Activated CD4-positive, CD25-positive, alpha-beta regulatory T cell treated with anti-CD3 and anti-CD28 coated beads, Interleukin-2, amount 50 U/mL, for 24 hours (primary cell): ENCODE measurements at places on chromosomes 7 and 10.

DNA sequence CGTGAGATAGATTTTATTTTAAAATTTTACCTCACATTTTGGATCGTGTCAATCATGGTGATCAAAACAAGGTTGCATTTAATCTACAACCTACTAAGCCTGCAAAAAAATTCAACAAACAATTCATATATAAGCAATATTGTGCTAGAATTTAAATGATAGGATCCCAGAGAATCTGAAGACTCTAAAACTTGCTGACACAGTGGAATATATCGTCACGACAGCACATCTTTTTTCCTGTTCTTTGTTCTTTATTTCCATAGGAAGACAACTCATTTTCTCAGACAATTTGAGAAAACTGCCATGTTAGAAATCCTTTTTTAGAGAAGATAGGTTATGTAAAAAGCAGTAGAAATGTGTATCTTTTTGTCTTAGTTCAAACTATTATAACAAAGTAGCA, 820.2 kb upstream of the CELF2 start:
- ATAC-seq, result no peak

DNA sequence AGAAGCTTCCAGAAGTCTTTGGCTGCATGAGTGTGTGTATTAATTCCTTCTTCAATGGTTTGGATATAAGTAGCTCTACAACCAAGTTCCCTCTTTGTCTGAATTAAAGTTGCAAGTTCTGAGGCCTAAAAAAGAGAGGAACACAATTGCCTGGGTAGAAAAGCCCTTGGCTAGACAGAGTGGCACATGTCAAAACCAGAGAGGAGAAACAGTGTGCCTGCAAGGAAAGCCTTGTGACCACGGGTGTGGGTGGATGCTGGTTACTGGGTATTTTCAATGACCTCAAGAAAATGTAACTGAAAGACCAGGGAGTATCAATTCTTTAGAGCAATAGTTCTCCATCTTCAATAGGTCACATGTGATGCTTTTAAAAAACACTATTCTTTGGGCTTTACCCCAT, 148.3 kb downstream of the SVIL start:
- ATAC-seq, result no peak

DNA sequence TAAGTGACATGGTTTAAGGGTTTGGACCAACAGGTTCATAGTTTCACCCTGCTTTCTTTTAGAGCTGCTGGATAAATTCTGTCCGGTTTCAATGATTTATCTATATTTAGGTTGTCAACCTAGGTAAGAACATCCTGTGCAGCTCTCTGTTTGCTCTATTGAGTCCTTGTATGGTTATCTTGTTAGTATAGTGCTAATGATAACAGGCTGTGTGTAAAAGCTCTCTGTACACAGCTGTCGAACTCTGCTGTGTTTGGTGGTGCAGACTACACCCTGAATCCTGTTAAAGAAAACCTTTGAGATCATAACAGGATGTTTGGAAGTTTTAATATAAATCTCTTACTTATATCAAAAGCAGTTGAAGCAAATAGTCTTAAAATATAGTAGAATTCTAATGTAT, 219.2 kb downstream of the SDK1 start:
- ATAC-seq, result no peak

DNA sequence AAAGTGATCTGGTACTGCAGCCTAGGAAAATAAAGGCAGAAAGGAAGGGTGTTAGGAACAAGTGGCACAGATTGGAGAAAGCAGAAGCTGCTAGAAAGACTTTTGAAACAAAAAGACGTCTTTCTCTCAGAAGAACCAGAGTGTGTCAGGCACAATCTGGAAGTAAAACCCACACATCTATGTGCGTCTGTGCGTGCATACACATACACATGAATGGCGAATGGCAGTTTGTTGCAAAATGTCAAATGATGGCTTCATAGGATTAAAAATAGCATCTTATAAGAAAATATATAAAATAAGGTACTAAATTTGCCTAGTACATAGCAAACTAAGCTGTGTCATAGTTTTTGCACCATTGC, 246.3 kb downstream of the CDK14 start:
- no peak for ATAC-seq

- no peak for ATAC-seq
These were observed 156.4 kb upstream of the KLF14 start for GRCh38 chr7:130890176-130891020.

DNA sequence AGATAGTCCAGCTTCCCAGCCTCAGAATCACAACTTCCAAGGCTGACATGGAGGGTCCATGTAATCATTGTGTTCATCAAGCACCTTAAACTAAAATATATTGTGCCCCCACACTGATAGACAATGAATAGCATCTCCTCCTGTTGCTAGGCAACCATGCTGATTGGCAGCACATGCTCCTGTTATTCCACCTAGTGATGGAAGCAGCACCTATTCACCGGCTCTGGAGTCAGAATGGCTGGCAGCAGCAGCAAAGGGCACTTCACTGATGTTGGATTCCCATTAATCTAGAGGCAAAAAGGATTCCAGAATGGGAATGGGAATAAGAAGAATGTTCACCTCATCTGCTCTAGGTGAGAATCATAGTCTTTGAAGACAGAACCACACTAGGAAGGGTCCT, 55.0 kb downstream of the RELN start:
- no peak for ATAC-seq

DNA sequence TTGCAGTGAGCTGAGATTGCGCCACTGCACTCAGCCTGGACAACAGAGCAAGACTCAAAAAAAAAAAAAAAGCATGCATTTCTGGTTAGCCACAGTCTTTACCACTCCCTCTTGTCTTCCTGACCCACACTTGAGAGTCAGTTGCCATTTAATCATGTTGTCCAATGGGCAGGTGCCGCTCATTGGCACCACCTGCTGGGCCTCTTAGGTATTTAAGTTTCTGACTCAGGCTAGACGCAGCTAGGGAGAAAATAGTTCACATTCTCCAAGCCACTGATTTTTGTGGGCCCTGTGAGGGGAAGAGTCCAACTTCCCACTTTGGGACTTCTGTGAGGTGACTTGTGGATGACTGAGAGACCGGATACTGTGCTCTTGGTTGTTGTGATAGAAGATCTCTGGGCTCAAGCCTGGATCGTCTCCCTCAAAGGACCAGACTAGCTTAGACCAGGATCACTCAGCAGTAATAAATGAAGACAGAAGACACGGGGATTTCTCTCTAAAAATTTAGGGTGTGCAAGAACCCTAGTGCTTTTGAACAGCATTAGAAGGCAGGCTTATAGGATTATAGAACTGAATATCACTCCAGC, 26.8 kb upstream of the SORCS3 start:
- ATAC-seq, result no peak

DNA sequence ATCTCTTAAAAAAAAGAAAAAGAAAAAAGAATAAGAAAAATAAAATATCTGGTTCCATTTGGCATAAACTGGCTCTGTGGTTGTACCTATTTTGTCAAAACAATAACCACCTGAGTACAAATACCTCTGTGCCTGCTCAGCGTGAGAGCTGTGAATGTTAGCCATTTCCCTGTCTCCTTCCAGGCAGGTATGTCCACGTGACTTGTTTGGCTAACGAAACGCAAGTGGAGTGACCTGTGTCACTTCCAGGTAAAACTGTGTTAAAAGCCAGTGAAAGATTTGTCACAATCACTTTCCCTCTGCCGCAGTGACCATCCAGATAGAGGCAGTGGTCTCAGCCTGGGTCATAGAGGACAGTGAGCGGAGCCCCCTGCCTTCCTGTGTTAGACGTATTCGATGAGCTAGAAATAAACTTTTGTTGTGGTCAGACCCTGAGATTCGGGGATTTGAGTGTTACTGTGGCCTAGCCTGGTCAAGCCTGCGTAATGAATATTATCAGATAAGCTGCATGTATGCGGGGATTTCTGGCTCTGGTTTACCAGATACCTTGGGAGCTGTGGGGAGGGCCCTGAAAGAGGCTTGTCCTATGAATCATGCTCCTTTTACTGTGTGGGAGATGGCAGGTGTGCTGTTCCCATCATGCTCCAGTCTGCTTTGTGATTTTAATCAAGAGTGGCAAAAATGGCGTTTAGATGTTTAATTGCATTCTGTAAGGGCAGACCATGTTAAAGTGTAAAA, 3.8 kb downstream of the PTER start:
- ATAC-seq, result peak; percentile 16

- no peak for ATAC-seq
These were observed 40.2 kb downstream of the ASB13 start for GRCh38 chr10:5625992-5626777.

DNA sequence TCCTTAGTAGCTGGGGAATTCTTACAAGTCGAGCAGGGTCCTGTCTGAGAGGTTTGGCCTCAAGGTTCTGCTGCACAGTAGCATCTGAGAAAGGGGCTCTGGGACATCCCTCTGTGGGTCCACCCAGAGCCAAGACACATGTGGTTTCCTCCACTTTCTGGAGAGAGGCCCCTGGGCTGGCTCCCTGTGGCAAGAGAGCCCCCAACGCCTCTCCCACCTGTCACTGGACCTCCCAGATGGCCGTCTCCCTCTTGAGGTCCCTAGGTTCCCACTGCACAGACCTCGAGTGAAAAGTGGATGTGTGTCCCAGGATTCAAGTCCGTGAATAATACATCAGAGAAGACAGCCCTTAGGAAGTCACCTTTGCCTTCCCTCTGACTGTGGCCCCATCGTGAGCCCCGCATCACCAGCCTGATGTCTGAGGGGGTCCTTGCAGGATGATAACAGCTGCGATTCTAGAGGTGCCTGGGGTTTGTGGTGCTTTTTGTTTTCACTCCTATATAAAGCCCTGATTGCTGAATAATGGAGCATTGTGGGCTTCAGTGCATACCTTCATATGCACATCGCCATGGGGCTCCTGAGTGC, 319.0 kb downstream of the GLRX3 start:
- no peak for ATAC-seq
